Caco-2 (cell line): ENCODE measurements at places on chromosomes 6 and 20. TPM values are rescaled to one million over a fixed set of nuclear protein-coding genes. Genes with fewer than 3 reads are reported as not detected.

DNA sequence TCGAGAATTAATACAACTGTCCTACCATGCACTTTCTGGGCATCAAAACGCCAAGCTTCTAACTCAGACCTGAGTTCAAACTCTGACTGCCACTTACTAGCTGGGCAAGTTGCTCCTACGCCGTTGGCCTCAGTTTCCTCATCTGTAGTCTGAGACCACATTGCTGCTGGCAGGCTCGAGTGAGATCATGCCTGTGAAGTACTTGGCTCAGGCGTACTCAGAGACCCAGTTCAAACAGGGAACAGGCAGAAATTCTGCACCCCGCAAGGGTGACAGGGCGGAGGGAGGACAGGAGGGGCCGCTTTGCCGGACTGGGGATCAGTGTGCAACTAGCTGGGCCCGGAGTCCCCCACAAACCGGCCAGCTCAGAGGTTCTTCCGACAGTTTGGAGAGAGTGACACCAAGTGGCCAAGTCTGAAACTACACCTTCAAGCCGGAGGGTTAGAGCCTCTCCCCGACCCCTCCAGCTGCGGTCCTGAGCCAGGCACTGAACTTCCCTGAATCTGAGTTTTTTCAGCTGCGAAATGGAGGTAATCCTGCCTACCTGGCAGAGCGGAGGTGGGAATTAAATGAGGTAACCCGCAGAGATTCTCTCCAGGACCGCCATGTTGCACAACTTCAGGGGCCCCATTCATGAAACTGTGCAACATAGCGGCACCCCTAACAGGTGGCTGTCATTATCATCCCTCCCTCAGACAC, 46.0 kb upstream of the PTPN1 start:
- peak; percentile 85 for DNase-seq
- H3K36me3 ChIP-seq = no peaks in the 10 kb centered on the region
- H3K4me3 ChIP-seq = no peak overlapping the region

GRCh38 chr6:161256407-161256806, 17.5 kb downstream of the AGPAT4 start:
- no peaks in the 10 kb centered on the region for H3K4me1 ChIP-seq
- H3K27ac ChIP-seq = no peak overlapping the region
- no peak overlapping the region for H3K4me3 ChIP-seq
- H3K27me3 ChIP-seq = no peaks in the 10 kb centered on the region
- no peaks in the 10 kb centered on the region for H3K36me3 ChIP-seq

The OPRM1 gene
- total RNA-seq = not detected in 2 replicates

- no peaks in the 10 kb centered on the region for H3K36me3 ChIP-seq
- no peaks in the 10 kb centered on the region for H3K27me3 ChIP-seq
- peak; percentile 28 for DNase-seq
- H3K27ac ChIP-seq = no peak overlapping the region
These were observed 200.1 kb downstream of the BMP7 start for GRCh38 chr20:57066126-57066900.

DNA sequence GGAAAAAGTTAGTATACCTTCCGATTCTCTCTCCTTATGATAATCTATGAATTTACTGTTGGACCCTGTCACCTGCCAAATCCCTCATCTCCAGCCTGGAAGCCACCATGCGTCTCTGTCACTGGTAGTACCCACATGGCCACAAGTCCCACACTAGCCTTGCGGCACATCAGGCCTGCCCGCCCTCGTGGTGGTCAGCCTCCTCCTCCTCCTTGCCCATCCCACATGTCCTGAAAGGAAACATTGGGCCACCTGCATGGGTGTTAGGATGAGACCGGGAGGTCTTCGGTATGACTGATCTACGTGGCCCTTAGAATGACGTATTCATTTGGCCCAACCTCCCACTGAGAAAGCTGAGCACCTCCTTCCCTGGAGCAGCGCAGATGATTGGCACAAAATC, 37.0 kb upstream of the QKI start:
- H3K27me3 ChIP-seq = no peaks in the 10 kb centered on the region
- no peak overlapping the region for H3K27ac ChIP-seq

DNA sequence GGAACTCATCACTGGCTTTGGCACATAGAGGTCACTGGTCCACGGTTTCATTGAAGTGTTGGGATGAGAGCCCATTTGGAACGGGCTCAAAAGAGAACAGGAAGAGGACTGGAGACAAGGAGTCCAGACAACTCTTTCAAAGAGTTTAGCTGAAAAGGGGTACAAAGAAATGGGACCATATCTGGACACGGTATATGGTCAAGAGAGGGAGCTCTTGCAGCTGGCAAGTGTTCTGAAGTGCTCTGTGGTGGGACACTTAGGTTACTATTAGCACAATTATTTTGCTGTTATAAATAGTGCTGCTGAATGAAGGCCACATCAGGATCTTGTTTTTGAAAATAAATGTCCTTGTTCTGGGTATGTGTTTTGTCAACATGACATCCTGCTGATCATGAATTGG, 4.6 kb downstream of the SGK2 start:
- no peak overlapping the region for H3K27ac ChIP-seq
- peak; percentile 28 for DNase-seq
- H3K27me3 ChIP-seq = no peaks in the 10 kb centered on the region

DNA sequence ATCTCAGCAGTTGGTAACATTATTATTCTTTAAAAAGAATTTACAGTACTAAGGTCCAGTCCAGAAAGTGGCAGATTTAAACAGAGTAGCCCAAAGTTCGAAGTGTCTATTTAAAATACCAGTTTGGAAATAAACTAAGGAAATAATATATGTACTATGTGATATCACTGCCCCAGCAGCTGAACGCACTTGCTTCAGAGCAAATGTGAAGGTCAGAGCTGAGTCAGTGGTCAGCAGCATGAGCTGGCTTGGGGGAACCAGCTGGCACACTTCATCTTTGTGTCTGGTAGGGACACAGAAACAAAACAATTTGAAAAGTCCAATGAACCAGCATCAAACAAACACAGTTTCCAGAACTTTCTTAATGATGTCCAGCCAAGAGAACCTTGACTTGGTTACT, 15.4 kb downstream of the TMEM14B start:
- DNase-seq = no peak
- H3K4me1 ChIP-seq = peaks cover 4% of the 10 kb centered on the region; the same call in 1 of the 2 replicates
- no peak overlapping the region for H3K4me3 ChIP-seq
- no peak overlapping the region for H3K27ac ChIP-seq

The ATG5 gene
- total RNA-seq = 25.6 and 26.9 TPM in 2 replicates

GRCh38 chr6:118298476-118299427, 249.3 kb upstream of the PLN start:
- DNase-seq = no peak
- no peaks in the 10 kb centered on the region for H3K36me3 ChIP-seq
- H3K4me3 ChIP-seq = no peak overlapping the region
- no peak overlapping the region for H3K27ac ChIP-seq

- no peaks in the 10 kb centered on the region for H3K27me3 ChIP-seq
- H3K4me3 ChIP-seq = peak overlapping the region; percentile 66
- DNase-seq = no peak
- H3K27ac ChIP-seq = no peak overlapping the region
- no peaks in the 10 kb centered on the region for H3K4me1 ChIP-seq
- H3K36me3 ChIP-seq = no peaks in the 10 kb centered on the region
These were observed 129.2 kb downstream of the HFE start for GRCh38 chr6:26216359-26216885.

GRCh38 chr20:10463622-10464021, 28.5 kb downstream of the SLX4IP start:
- peaks cover 17% of the 10 kb centered on the region; the same call in 1 of the 2 replicates for H3K4me1 ChIP-seq

DNA sequence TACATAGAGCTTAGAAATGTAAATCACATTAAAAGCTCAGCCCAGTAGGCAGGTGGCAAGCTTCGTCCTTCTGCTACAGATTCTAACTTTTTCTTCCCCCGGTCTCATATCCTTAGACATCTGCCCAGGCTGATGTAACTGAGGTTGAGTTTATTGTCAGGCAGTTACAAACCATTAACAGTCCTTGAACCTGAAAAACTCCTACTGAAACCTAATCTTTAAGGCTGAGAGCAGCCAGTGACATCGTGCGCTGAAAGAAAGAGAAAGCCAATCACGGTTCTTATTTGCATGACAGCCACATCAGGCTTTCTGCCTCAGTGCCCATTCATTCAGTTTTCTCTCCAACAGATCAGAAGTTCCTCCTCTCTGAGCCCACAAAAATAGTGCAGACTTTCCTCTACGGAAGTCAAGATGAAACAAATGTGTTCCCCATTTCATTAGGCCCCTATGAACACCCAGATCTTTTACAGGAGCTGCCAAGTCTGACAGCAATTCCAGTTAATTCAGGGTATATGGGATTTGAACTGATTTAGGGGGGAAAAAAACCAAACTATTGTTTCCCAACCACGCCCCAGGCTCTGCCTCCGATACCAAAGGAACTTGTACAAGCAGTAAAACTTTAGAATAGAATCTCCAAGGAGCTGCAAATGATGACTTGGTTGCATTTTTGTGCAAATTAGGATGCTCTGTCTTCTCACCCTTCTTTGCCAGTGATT, at the start of gene NHSL1:
Gene NHSL1 (minus strand): TSS at position 192 of the 716 bp plus-strand sequence. CDS start 204 bp downstream, outside the sequence.
- H3K27ac ChIP-seq = peak within 1 kb of the TSS; percentile 79
- H3K4me1 ChIP-seq = peaks cover 56% of the 10 kb centered on the region
- DNase-seq = peak; percentile 17
- no peaks in the 10 kb centered on the region for H3K27me3 ChIP-seq
- H3K36me3 ChIP-seq = no peaks in the 10 kb centered on the region

DNA sequence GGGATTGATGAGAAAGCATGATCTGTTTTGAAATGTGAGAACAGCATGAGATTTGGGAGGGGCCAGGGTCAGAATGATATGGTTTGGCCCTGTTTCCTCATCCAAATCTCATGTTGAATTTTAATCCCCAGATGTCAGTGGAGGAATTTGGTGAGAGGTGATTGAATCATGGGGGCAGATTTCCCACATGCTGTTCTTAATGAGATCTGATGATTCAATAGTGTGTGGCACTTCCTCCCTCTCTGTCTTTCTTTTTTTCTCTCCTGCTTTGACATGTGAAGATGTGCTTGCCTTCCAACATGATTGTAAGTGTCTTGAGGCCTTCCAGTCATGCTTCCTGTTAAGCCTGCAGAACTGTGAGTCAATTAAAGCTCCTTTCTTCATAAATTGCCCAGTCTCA, 1060.3 kb upstream of the CITED2 start:
- no peaks in the 10 kb centered on the region for H3K27me3 ChIP-seq
- no peak overlapping the region for H3K4me3 ChIP-seq
- H3K27ac ChIP-seq = no peak overlapping the region
- H3K4me1 ChIP-seq = no peaks in the 10 kb centered on the region

The BPIFB4 gene
- not detected in 2 replicates for total RNA-seq

The CFAP61 gene
- total RNA-seq = not detected in 2 replicates
